DND-41 (cell line): ENCODE measurements at places on chromosomes 12 and 14.

- peak; percentile 15 for DNase-seq
Measured at GRCh38 chr12:388541-389141, 479 bp downstream of the KDM5A start.

- DNase-seq, result no peak
Measured at GRCh38 chr12:120346681-120347080, 19.1 kb upstream of the PLA2G1B start.

DNA sequence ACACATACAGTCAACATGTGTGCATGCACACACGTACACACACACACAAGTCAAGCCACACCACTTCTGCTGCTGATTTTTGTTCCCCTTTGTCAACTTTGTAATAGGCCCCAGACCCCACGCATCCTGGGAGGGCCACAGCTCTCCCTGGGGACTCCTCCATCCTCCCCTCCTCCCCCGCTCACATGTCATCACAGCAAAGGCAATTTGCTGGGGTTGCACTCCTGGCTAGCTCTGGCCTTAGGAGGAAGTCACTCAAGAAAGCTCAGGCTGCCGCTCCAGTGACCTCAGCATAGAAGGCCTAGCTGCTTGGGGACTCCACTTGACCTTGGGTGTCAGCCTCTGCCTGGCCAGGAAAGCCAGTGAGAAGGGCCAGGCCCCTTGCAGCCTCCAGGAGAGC, 27.2 kb downstream of the NGB start:
- no peak for DNase-seq

DNA sequence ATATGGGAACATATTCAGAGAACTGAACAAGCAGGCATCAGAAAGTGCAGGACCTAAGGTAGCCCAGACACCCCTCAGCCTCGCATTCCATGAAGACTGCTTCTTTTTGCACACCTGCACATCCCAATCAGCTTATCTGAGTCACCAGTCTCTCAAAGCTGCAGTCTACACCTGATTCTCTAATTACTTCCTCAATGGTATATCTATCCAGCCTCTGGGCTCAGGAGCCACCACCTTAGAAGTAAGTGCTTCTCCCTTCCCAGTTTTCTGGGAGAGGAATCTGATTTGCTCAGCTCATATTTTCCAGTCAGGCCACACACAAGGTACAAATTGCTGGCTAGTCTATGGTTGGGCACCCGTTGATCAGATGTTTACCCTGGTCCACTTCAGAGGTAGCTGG, 21.7 kb downstream of the TC2N start:
- no peak for DNase-seq

GRCh38 chr12:123748661-123749060, 13.4 kb upstream of the DNAH10 start:
- no peak for DNase-seq

GRCh38 chr12:64178122-64178521, 44.0 kb downstream of the KICS2 start:
- no peak for DNase-seq

- DNase-seq, result no peak
Measured at GRCh38 chr12:105671720-105672119, 341.2 kb downstream of the C12orf75 start.
